ENCODE measurements at places on chromosomes 3 and 15.

DNA sequence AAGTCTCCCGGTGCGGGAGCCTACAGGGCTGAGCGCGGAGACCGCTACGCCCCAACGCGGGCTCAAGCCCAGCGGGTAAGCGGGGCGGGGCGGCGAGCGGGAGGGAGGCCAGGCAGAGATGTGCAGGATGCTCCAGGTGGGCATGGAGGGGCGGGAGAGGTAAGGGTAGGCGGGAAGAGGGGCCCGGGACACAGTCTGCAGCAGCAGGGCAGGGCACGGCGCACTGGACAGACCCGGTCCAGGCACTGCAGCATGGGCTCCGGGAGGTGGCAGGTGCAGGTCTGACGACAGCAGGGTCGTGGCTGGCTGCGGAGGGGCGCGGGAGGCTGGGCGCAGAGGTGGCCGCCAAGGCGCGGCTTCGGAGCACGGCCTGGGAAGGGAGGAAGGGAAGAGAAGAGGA lies 102.8 kb downstream of the GABRB3 start:
- DNase-seq, result no peak

DNA sequence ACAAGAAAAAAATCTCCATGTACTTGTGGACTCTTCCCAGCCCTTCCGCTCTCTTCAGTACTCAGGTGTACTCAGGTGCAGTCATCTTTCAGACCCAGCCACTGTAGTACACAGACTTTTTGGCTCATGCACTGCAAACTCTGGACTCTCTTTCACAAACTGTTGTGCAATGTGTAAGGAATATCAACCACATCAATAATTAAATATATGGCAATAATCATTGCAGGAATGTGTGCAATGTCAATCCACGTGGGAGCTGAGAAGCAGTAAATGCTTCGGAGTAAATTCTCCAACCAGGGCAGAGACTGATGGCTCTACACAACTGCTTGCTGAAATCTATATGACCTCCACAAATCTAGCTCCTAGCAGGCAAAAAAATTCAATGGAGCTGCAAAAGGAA lies 287.3 kb upstream of the COL8A1 start:
- DNase-seq, result no peak

DNA sequence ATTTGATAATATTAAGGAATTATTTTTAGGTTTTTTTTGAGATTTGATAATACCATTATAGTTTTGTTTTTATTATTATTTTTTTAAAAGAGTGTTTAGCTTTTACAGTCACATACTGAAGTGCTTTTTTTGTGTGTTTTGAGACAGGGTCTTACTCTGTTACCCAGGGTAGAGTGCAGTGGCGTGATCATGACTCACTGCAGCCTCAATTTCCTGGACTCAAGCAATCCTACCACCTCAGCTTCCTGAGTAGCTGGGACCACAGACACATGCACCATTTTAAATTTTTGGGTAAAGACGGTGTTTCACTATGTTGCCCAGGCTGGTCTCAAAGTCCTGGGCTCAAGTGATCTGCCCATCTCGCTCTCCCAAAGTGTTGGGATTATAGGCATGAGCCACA lies 73.0 kb downstream of the SUMF1 start:
- no peak for DNase-seq

GRCh38 chr3:172522871-172523818 lies at the start of gene TNFSF10:
Gene TNFSF10 (minus strand): TSS chr3:172523430. CDS start chr3:172523384, 46 bp downstream.
- DNase-seq, result peak; percentile 43

DNA sequence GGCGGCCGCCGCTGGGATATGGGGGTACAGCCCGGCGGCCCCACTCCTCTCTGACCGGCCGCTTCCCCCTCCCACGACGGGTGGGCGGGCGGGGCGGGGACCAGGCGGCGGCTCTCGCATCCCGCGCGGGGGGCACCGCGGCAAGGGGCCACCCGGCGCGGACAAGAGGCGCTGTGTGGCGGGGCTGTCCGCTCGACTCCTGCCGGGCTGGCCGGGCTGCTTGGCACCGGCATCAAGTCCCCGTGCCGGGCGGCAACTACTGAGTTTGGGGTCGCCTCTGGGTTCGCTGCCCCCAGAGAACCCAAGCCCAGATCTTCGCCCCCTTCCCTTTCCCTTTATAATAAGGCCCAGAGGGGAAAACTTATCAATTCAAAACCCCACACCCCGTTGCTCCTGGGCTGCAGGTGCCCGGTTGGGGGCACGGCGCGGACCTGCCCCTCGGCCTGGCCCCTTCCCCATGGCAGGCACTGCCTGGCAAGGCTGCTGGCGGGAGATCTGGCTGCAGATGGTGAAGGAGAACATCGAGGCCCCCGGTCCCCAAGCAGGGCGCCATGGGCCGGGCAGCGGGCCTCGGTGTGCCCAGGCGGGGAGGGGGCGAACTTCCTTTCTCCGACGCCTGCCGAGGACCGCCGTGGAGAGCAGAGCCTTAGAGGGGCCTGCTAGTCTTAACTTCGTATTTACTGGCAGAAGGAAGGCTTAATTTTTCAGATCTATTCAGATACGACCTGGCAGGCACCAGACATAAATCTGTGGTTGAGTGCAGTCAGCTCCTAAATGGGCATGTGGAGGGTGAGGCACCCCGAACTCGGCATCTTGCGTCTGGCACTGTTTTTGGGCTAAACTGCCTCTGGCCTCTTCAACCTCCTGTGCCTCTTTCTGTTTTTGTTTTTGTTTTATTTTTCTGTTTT lies 911 bp downstream of the APBA2 start:
- peak; percentile 27 for DNase-seq

DNA sequence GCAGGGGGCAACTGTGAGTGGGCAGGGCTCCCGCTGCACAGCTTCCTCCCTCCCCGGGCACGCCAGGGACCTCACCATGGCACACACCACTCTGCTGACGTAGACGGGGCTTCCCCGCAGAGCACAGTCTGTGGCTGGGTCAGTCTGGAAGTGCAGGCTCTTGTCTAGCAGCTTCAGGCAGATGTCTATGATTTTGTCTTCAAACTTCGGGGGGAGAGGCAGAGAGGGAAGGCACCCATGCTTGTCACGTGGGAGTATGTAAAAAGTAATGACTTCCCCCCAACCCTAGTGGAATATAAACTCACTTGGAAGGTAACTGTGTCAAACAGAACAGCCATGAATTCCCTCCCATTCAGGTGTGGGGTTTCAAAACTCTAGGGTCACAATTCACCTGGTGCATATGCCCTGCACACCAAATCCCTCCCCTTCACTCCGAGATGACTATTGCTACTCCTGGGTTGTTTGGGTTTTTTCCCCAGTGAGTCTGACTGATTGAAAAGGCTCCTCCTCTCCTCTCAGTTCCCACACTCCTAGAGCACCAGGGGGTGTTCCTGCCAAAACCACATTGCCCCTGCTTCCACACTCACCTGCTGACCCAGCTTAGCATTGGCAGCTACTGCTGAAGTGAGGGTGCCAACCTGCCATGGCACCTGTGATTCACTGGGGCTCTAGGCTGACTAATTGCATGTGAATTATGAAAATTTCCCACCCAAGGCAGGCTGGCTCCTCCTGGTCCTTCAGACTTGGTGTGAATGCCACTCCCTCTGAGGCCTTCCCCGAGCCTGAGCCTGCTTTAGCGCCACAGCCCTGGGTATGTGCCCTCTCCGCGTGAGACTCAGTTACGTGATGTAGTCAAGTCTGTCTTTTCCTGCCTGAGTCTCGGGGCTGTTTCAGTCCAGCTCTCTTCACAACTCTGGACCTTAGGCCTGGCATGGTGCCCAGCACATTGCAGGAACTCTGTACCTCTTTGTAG lies 13.0 kb downstream of the TGM5 start:
- DNase-seq, result peak; percentile 18

DNA sequence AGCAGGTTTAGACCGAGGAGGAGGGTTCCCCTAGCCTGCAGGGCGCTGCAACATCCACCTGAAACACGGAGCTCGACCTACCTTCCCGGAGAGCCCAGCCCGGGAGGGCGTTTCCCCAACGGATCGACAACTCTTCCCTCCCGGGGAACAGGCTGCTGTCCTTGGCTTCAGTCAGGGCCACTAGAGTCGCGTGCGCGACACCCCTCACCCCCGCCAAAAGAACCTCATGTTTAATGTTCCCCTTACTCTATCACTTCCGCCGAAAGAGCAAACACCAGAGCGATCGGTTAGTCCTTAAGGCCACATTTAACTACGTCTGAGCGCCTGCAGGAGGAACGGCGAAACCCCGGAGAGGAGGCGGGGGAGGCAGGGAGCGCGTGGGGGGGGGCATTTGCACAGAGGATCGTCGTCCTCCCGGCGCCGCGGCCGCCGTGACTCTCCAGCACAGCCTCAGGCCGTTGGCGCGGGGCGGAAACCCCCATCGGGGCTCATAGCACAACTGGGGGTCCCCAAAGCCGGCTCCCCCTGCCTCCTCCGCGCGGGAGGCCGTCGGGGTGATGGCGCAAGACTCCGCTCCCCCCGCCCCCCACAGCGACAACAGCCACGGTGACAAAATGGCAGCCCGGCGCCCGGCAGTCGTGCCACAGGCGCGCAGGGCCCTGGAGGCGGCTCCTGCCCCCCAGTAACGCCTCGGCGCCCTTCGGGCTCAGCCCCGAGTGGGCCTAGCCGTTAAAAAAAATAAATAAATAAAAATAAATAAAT lies 3.2 kb downstream of the ANP32A start:
- DNase-seq, result peak; percentile 69

DNA sequence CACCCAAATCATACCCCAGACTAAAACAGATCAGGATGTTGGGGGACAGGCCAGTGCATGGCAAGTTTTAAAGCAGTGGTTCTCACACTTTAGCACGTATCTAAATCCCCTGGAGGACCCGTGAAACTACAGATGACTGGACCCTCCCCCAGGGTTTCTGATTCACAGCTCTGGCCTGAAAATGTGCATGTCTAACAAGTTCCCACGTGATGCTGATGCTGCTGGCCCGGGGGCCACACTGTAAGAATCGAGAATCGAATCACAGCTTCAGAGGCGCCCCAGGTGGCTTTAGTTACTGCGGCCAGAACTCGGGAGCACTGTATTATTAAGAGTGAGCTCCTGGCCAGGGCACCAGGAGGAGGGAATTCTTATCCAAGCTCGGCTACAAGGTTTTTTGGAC lies 11.6 kb downstream of the ADAMTS17 start:
- no peak for DNase-seq

DNA sequence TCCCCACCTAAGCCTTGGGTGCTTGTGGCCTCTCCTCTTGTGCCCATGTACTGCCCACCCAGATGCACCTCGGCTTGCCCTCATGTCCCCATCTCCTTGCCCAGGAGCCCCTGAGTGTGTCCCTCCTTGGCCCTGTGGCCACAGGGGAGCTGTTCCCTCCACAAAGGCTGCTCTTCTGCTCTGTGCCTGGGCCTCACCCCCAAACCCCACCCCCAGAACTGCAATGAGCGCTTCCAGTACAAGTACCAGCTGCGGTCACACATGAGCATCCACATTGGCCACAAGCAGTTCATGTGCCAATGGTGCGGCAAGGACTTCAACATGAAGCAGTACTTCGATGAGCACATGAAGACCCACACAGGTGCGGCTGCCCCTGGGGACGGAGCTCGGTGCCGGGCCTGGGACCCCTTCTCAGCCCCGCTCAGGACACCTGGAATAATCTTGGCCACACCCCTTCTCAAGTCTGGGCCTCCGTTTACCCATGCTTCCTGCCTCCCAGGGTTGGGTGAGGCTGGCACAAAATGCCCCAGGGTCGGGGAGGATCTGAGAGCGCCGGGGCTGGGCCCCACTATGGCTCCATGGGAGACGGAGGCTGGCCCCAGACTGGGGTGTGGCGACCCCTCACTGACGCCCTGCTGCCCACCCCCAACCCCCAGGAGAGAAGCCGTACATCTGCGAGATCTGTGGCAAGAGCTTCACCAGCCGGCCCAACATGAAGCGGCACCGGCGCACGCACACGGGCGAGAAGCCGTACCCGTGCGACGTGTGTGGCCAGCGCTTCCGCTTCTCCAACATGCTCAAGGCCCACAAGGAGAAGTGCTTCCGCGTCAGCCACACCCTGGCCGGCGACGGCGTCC lies 10.3 kb downstream of the ZBTB47 start:
- no peak for DNase-seq

DNA sequence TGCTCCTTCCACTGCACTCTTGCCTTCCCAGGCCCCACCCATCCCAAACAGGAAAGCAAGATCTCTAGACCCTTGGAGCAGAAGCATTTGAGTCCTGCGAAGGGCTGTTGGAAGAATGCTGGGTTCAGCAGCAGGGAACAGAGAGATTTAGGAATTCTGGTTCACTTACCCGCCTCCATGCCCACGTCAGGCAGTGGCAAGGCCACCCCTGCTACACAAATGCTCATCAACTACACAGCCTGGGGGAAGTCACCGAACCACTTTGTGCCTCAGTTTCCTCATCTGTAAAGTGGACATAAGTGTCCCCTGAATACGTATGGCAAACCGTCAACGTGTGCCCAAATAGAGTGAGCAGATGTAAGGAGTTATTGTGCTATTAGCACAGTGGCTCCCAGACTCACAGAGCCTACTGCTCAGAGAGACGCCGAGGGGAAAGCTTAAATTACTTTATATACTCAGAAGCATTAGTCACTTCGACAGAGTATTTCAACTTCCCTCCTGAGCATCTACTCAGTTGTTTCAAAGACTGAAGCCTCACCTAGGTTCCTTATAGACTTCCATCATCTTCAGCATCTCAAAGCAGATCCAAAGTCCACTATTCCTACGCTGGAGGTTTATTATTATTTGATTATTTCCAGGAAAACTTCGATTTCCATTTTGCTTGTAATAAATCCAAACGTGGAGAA lies 905 bp downstream of the HOMER2 start:
- DNase-seq, result no peak

DNA sequence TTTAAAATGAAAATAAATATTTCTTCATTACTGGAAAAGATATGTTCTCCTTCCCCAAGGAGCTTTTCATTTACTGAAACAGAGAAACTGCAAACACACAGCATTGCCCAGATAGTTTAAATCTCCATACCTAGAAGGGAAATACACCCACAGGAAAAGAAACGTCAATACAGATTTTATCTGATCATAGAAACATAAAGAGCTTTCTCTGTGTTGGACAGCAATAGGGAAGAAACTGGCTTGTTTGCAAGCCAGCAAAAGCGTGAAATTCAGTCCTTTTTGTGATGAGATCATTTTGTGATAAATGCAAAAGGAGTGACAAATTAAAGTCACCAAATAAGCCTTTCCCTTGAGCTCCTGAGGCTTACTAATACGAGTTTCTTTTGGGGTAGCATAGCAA lies 398.0 kb downstream of the TIGIT start:
- no peak for DNase-seq

- no peak for DNase-seq
These were observed 166.5 kb upstream of the ATP11B start for GRCh38 chr3:182626484-182627467.
